ENCODE measurements at places on chromosomes 16 and 17. TPM values are rescaled to one million over a fixed set of nuclear protein-coding genes. Genes with fewer than 3 reads are reported as not detected.

The CPNE7 gene
- total RNA-seq: 0.66 TPM

The PAGR1 gene
- 29.7 TPM for total RNA-seq

The ITGAD gene
- total RNA-seq: 0.45 TPM

DNA sequence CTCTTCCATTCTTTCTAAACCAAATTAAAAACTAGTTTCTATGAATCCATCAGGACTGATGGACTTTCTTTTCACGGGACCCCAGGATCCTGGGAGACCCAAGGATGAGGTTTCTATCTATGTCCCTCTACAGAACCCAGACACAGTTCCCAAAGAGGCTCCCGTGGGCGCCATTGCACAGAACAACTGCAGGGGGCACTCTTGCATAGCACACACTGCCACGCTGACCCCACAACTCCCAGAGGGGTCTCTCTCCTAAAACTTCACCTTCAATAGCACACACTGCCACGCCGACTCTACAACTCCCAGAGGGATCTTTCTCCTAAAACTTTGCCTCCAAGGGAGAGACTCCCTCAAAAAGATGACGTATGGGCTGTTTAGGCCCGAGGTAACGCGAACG is 9.0 kb downstream of the ABR start:
- H3K27me3 ChIP-seq: no peaks in the 10 kb centered on the region
- no peaks in the 10 kb centered on the region for H3K36me3 ChIP-seq
- H3K4me1 ChIP-seq: no peaks in the 10 kb centered on the region
- H3K4me3 ChIP-seq: no peak overlapping the region
- no peak for DNase-seq
- no peak overlapping the region for H3K27ac ChIP-seq

- DNase-seq: no peak
- H3K36me3 ChIP-seq: no peaks in the 10 kb centered on the region
- no peaks in the 10 kb centered on the region for H3K27me3 ChIP-seq
- H3K4me1 ChIP-seq: no peaks in the 10 kb centered on the region
Observed at GRCh38 chr17:27463235-27463677, 7.0 kb downstream of the KSR1 start.

GRCh38 chr16:89910717-89911354 is 7.8 kb upstream of the MC1R start:
- no peak overlapping the region for H3K27ac ChIP-seq
- H3K4me3 ChIP-seq: no peak overlapping the region
- no peaks in the 10 kb centered on the region for H3K27me3 ChIP-seq
- no peaks in the 10 kb centered on the region for H3K4me1 ChIP-seq
- H3K36me3 ChIP-seq: peaks cover 11% of the 10 kb centered on the region

- DNase-seq: no peak
- H3K27me3 ChIP-seq: no peaks in the 10 kb centered on the region
- H3K4me3 ChIP-seq: no peak overlapping the region
- no peaks in the 10 kb centered on the region for H3K36me3 ChIP-seq
- no peaks in the 10 kb centered on the region for H3K4me1 ChIP-seq
- H3K27ac ChIP-seq: no peak overlapping the region
Observed at GRCh38 chr17:27633312-27634025, 2.5 kb downstream of the LGALS9 start.

DNA sequence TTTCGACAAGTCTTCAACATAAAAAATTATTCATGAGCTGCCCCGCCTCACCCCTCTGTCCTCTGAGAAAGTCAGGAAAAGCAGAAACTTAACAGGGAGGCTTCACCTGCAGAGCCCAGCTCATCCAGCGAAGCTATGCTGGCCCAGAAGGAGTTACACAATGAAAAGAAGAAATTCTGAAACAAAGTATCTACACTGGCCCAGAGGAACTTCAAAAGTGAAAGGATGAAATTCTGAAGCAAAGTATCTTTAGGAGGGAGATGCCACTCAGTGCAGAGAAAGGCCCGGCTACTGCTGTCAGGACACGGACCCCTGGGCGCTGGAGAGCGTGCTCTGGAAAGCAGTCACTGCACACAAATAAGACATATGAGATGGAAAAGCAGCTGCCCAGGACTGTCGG is 1.6 kb downstream of the GALNS start:
- H3K27ac ChIP-seq: no peak overlapping the region
- no peak for DNase-seq
- no peaks in the 10 kb centered on the region for H3K4me1 ChIP-seq
- no peak overlapping the region for H3K4me3 ChIP-seq
- H3K36me3 ChIP-seq: no peaks in the 10 kb centered on the region

DNA sequence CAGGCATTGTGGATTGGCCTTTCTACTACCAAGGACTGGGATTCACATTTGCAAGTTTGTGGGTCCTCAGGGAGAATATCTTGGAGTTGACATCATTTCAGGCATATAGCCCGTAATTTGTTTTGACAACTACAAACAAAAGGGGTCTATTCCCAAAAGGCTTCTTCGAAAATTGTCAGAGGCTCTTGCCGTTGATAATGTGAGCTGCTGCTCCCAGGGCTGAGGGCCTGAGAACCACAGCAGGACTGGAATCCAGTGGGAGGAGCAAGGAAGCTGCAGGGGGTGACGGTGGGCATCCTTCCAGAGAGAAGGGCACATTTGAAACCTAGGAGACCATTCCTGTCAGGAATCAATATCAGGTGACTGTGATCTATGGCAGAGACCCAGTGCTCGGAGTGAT is 761.6 kb upstream of the RBFOX1 start:
- no peaks in the 10 kb centered on the region for H3K27me3 ChIP-seq
- H3K36me3 ChIP-seq: no peaks in the 10 kb centered on the region
- no peak overlapping the region for H3K4me3 ChIP-seq

DNA sequence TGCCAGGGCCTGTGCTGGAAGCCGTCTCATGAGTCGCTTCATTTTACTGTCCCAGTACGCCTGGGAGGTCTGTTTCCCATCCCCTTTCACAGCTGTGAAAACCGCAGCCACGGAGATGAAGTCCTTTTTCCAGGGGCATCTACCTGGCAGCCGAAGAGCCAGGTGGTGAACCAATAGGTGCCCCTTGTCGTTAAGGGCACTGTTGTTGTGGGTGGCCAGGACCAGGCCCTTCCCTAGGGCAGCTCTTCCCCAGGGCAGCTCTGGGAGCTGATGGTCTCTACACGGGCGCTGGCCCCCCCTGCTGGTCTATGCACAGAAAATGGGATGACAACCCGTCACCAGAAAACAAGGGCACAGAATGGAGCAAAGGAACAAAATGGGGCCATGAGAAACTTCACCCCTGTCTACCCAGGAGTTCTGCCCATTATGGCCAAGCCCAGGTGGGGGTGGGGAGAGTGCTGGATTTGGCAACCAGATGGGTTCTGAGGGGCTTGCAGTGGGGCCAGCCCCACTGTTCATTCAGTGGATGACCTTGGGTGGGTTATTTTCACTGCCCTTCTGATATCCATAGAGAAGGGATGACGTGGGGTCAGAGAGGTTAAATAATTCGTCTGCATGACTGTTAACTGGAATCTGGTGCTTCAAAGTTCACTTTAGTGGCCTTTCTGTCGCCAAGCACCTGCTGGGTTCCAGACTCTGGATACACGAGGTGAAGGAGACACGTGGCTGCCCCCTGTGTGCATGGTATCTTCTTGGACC is 11.5 kb downstream of the RMI2 start:
- no peak overlapping the region for H3K4me3 ChIP-seq
- no peaks in the 10 kb centered on the region for H3K27me3 ChIP-seq
- H3K27ac ChIP-seq: no peak overlapping the region

GRCh38 chr16:88502776-88503280 is 49.7 kb downstream of the ZFPM1 start:
- H3K4me3 ChIP-seq: no peak overlapping the region
- no peaks in the 10 kb centered on the region for H3K27me3 ChIP-seq
- H3K27ac ChIP-seq: no peak overlapping the region
- no peak for DNase-seq
- H3K36me3 ChIP-seq: no peaks in the 10 kb centered on the region

- H3K27me3 ChIP-seq: no peaks in the 10 kb centered on the region
- no peaks in the 10 kb centered on the region for H3K4me1 ChIP-seq
- no peaks in the 10 kb centered on the region for H3K36me3 ChIP-seq
- no peak overlapping the region for H3K4me3 ChIP-seq
Observed at GRCh38 chr16:88772871-88773811, 11.9 kb downstream of the PIEZO1 start.

DNA sequence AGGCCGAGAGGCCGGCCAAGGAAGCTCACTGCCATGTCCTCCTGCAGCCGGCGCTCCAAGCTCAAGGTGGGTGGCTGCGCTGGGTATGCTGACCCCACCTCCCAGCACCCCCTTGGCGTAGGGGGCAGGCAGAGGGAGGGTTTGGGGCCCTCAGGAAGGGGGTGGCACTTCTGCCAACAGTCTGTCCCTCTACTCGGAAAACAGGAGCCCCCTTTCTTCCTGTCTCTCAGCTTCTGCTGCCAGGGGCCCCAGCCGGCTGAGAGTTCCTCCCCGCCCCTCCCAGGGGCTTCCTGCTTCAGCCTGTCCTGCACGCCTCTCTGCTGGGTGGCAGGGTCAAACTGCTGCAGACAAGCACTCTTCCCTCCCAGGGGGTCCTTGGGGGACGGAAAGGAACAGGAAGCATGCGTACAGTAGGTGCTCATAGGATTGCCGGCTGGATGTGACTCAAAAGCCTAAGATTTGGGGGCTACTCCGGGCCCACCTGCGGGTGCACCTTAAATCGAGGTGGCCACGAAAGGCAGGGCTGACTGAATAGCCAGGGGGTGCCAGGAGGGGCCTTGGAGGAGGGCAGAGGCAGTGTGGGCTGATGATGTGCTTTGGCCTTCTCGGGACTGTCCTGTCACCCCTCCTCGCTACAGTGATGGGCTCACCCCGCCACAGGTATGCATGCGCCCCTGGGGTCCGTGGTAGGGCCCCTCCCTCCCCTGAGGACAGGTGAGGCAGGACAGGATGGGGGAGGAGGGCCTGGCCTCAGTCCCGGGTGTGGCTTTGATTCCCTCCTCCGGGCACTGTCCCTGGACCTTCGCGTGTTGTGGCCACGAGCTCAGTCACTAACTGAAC is 4.0 kb downstream of the CBX2 start:
- no peaks in the 10 kb centered on the region for H3K36me3 ChIP-seq
- H3K27ac ChIP-seq: no peak overlapping the region
- DNase-seq: peak; percentile 61
- H3K27me3 ChIP-seq: no peaks in the 10 kb centered on the region

All from aorta (tissue), 5 donors.